ENCODE measurements at places on chromosomes 7 and 10.

- DNase-seq, result no peak
Observed at GRCh38 chr10:78763234-78763633, 305.5 kb upstream of the ZMIZ1 start.

DNA sequence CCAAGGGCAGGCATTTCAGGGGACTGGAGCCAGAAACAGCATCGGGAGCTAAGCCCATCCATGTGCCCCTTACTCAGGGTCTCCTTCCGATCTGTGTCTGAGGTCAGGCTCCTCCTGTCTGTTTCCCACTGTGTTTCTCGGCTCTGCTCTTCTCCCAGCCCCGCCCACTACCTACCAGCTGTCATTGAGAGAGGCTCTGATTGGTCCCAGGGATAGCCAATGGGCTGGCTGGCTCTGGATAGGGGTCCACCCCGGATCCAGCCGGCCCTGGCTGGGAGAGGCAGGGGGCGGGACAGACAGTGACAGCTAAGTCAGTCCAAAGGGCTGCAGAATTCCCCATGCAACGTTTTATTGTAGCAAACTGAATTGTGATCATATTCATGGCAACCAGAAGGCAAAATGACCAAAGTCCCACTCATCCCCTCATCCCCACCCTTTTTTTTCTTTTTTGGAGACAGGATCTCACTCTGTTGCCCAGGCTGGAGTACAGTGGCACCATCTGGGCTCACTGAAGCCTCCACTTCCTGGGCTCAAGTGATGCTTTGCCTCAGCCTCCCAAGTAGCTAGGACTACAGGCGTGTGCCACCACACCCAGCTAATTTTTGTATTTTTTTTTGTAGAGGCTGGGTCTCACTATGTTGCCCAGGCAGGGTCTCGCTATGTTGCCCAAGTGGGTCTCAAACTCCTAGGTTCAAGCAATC lies 76.3 kb downstream of the CLIP2 start:
- no peak for DNase-seq

DNA sequence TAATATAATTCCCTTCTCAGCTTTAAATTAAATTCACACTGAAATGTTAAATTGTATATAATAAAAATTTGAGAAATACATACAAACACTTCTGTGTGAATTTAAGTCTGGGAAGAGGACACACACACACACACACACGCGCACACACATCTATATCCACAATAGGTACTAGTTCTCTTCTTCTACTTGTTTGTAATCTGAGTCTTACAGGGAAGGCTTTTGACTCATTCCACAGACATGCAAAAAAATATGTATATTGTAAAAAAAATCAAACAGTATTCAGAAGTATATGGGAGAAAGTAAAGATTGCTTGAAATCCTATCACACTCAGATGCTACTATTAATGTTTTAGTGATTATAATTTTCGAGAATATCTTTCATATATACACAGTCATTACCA lies 276.2 kb downstream of the MDFIC start:
- DNase-seq, result no peak

DNA sequence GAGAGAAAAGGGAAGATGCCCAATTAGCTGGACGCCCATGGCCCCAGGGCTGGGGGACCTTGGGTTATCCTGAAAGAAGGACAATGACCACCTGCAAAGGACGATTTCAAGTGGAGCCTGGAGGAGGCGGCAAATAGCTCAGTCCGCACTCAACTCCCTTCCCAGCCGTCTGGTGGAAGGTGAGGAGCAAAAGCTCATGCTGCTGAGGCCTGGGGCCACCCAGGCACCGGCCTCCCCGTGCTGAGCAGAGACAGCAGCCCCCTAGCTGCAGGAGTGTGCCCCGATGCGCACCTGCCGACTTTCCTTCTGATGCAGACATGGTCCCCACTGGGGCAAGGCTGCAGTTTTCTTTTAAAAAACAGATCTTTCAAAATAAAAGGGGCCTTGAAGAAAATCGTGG lies 7.9 kb downstream of the FAM20C start:
- DNase-seq, result no peak

DNA sequence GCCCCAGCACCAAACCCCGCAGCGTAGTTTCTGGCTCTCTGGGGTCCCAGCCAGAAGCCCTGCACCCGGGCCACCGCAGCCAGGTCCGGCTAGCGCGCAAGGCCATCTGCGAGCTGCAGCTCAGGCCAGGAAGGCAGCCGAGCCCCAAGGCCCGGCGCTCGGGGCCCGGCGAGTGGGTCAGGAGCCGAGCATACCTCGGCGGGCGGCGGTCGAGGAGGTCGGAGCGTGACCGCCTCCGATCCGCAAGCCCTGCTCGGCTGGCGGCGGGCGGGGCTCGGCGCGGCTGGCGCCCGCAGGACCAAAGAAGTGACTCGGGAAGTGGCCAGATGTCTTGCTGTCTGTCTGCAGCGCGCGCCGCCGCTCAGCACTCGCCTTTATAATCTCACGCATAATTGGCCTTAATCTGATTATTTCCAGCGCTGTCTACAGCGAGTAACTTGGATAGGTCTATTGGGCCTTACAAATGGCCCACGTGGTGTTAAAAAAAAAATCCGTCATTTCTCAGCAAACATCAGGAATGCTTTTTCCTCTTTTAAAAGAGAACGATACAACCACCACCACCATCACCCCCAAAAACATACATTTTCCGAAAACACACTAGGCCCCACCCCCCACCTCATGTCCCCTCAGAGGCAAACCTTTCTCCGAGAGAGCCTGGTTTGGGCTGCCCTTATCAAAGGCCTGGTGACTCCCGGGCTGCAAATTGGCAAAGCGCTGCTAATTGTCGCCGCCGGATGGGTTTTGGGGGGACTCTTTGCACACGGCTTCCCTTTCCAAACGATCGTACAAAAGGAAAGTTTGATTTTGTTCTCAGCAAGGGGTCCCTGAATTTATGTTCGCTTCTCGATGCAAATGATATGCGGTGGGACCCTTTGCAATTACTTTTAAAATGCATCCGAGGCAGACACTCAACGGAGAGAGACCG lies at the start of gene DRGX:
Gene DRGX, minus strand, starts transcription at position 349 of the 925 bp plus-strand sequence. CDS start 649 bp downstream, outside the sequence.
- DNase-seq, result no peak

Data from stimulated activated CD8-positive, alpha-beta memory T cell treated with anti-CD3 and anti-CD28 coated beads, Interleukin-15, amount 100 ng/mL, for 48 hours (primary cell).